AG09319 (cell line): ENCODE measurements at places on chromosomes 5 and 9.

GRCh38 chr5:147168578-147169327 is 66.1 kb upstream of the STK32A start:
- peak; percentile 1 for DNase-seq

- no peak for DNase-seq
Measured at GRCh38 chr9:134690301-134690751, 48.7 kb downstream of the COL5A1 start.

DNA sequence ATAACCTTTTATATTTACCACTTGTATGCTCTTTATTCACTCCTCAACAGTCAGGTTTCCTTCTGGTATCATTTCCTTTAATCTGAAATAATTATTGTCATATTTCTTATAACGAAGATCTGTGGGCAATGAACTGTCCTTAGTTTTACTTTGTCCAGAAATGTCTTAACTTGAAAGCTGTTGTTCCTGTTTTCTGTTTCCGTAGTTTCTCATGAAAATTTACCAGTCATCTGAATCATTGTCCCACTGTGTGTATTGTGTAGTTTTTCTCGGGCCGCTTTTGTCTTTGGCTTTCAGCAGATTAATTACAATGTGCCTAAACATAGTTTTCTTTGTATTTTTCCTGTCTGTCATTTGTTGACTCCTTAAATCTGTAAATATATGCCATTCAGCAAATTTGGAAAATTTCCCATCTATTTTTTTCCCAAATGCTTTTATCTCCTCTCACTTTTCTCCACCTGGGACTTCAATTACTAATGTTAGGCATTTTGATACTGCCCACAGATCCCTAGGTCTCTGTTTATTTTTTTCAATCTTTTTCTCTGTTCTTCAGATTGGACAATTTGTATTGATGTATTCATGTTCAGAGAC is 74.9 kb downstream of the PDE8B start:
- no peak for DNase-seq

DNA sequence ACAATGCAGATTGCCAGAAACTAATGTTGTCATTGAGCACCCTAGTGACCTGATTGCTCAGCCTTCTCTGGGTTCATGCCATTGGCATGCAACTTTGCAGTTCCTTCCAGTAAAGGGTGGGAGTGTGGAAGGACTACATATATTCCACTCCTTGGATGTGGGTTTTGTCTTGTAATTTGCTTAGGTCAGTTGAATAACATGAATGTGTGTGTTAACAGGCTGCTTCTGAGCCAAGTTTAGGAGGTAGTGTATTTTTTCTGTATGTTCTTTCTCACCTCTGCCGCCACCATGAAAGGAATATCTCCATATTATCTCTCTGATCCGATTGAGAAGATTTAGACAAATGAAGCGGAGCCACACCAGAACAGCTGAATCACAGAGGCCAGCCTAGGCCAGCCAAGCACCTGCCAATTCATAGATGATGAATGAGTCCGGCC is 1929.6 kb upstream of the CDH6 start:
- no peak for DNase-seq

- no peak for DNase-seq
Measured at GRCh38 chr5:16787278-16787677, 148.8 kb downstream of the MYO10 start.

DNA sequence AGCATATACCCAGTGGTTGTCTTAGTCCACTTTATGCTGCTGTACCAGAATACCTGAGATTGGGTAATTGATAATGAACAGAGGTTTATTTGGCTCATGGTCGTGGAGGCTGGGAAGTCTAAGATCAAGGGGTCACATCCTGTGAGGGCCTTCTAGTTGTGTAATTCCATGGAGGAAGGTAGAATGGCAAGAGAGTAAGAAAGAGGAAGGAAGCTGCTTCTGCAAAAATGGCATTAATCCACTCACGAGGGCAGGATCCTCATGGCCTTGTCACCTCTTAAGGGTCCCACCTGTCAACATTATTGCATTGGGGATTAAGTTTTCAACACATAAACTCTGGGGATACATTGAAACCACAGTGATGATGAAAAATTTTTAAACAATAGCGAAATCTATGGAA is 17.0 kb downstream of the BTNL8 start:
- no peak for DNase-seq

DNA sequence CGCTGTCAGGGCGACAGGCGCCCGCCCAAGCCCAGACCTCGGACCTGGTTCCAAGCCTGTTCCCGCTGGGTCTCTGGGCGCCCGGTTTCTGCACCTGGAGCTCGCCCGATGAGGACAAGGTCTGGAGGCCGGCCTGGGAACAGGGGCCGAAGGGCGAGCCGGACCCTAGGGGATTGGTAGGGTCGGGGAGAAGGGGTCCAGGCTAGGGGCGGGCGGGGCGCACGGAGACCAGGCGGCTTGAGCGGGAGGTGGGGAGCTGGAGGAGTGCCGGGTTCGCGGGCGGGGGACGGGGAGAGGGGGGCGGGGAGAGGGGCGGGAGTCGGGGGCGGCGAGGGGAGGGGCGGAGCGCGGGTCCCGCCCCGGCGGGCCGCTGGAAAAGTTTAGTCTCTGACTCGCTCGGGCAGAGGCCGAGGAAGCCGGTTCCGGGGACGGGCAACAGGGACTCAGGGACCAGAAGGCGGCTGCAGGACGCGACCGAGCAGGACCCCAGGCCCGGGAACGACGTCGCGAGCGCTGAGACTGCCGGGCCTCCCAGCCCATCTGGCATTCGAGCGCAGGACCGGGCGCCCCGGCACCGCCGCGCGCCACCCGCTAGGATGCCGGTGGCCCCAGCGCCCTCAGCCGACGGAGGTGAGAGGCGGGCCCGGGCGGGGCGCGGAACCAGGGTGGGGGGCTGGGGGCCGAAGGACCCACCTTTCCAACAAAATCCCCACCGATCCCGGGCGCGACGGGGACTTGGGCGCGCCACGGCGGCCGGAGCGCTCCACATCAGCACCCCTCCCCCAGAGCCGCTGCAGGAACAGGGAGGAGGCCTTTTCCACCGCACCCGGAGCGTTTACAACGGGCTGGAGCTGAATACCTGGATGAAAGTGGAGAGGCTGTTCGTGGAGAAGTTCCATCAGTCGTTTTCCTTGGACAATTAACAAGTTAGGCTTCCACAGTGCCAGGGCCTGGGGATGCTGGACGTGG is at the start of gene S1PR3:
TSS of gene S1PR3 (plus strand) at position 403 of the 969 bp plus-strand sequence. CDS start 9,733 bp downstream, outside the sequence.
- no peak for DNase-seq

GRCh38 chr5:170161069-170161468 is 55.4 kb downstream of the FOXI1 start:
- no peak for DNase-seq

- DNase-seq, result no peak
Measured at GRCh38 chr9:136693135-136693489, 5.9 kb upstream of the AGPAT2 start.

- DNase-seq, result no peak
Measured at GRCh38 chr5:151345808-151346478, 1.4 kb downstream of the SLC36A2 start.

- DNase-seq, result no peak
Measured at GRCh38 chr5:76684756-76685519, 31.0 kb upstream of the F2R start.

GRCh38 chr9:98960409-98960808 is 16.7 kb downstream of the COL15A1 start:
- DNase-seq, result no peak

- DNase-seq, result no peak
Measured at GRCh38 chr9:20978249-20978648, 53.2 kb downstream of the HACD4 start.

- no peak for DNase-seq
Measured at GRCh38 chr5:5751498-5751897, 329.0 kb downstream of the ICE1 start.

DNA sequence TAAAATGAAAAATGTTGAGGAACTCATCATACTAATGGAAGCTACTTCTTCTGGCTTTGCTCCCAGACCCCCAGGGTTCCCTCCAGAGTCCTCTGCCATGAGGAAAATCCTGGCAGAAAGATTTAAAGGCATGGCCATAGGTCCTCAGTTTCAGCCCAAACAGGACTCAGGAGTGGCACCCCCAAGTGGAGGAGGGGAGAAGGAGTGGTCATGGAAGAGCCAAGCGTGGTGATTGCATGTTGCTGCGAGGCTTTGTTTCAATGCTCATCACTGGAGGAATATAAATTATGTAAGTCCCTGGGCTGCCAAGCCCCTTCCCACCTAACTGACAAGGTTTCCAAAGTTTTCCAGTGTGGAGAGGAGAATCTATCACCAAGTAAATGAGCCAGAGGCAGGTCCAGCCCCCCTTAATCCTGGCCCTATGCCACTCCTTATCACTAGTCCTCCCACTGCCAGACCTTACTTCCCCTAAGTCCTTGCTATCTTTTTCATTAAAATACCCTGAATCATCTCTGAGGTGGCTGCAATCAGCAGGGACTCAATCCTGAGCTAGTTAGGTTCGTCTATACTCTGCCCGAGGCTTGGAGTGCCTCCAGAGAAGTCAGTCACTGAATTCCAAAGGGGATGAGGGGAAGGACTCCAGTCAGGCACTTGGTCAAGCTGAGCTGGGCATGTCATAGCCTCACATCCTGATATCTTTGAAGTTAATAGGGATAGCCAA is 70.7 kb upstream of the TAF1L start:
- DNase-seq, result no peak

DNA sequence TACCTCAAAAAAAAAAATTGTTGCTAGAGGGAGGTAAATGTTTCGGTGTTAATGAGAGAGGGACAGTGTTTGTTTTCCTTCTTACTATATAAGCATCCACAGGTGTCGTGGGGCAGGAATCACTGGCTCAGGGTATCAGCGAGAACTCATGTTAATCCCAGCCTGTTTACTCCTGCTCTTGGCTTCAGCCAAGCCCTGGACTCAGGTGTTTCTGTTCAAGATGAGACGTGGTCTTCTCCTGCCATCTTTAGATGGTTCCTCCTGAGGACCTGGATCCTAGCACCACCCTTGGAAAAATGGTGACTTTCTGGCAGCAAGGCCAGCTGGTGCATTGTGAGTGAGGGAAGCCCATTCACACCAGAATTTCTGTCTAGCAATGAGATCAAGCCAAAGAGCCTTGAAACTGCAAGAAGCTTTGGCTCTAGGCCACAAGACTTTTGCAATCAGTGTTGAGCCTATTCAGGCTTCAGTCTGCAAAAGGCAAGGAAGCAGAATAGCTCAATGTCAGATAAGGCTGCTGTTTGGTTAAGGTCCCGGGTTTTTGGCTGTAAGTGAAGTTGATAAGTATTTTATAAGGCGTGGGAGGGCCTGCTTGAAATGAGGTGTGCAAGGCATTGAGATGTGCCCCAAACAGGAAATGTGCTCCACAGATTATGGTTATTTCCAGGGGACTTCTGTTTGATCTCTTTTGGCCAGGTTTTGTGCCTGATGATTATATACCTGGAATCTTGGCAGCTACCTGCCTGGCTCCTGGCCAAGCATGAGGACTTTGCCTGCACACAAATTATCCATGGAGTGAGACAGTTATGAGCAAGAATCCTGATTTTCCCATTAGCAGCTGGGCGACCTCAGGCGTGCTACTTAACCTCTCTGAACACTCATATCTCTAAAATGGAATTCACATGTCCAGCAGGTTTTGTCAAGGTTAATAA is 99.8 kb downstream of the TENT4A start:
- DNase-seq, result no peak

- DNase-seq, result no peak
Measured at GRCh38 chr9:84340535-84340934, at the start of gene SLC28A3. Gene SLC28A3, minus strand, starts transcription at chr9:84340758. Its CDS starts 125 bp downstream, at chr9:84340633.
